ENCODE measurements at places on chromosomes 7 and 10.

DNA sequence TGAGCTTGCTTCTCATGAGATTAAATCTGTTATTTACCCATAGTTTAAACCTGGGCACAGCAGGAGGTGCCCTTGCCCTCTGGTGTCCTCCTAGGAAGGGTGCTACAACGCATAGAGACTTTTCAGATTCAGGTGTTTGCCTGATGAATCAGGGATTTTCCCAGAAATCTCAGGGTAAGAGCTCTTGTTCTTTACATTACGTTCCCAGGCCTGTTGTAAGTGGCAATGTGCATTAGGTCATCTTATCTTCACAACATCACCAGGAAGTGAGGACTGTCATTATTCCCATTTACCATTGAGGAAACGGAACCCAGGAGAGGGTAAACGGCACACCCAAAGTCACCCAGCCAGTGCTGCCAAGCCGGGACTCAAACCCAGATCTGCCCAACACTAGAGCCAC, 73.0 kb downstream of the NHLRC2 start:
- no peak for DNase-seq

DNA sequence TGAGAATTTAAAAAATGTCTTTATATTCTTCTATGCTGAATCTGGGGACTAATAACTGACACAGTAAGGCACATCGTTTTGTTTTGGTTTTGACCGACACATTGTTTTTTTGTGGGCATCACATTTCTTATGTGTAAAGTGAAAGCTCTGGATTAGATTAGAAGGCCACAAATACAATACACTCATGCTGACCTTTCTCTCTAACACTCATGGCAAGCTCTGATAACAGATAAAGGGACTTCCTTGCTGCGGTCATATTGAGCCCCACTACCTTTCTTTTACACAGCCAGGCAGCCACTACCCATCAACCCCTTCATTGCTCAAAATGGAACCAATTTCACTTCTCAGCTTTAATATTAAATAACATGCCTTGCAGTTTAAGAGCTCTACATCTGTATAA, 26.0 kb downstream of the PPP1R3A start:
- DNase-seq, result no peak

GRCh38 chr7:106313456-106313901, 28.7 kb upstream of the NAMPT start:
- DNase-seq, result no peak

- DNase-seq, result no peak
Measured at GRCh38 chr7:123431075-123431614, 103.2 kb downstream of the IQUB start.

- no peak for DNase-seq
Measured at GRCh38 chr7:53151496-53151895, 116.1 kb downstream of the POM121L12 start.

DNA sequence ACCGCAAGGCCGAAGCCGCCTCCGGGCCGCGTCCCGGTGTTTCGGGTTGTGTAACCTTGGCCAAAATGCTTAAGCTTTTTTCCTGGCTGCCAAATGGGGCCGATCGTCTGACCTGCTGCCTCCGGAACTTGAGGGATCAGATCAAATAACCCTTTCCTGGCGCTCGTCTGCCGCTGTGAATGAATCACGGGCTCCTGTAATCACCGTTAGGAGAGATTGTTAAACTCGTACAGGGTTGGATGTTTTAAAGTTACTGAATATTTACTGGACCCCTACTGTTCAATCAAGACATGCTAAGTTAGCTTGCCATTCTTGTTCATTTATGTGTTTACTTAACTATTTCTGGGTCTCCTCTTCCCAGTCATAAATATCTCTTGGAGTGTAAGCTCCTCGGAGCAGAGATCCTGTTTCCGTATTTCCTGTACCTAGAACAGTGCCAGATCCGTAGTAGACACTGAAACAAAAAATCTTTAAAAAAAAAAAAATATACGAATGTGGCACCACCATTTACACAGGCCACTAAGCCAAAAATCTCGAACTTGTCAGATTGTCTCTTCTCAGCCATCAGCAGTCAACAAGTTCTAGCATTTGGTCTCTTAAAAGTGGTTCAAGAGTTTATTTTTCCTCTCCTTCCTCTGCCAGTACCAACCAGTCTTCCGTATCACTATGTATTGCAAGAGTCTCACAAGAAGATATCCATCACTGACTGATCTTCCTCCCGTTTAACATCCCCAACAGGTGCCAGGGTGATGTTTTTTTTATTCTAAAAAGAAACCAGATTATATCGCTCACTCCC, 650 bp upstream of the TM9SF3 start:
- DNase-seq, result no peak

DNA sequence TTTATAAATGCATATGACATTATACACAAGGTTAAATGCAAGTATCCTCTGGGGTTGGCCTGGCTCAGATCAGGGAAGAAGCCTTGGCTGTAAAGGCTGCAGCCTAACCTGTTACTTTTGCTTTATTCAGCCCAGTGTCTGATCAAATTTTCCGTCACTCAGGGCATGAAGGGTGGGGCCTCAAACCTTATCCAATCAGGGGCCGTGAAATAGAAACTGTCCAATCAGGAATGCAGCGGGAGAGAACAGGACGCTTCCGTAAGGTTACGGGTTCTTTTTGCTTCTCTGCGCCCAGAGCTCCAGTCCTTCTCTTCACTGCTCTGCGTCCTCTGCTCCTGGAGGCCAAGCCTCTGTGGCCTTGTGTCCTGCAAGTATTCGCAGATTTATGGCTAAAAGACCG, at the start of gene ZNF716:
Gene ZNF716, plus strand, starts transcription at position 274 of the 400 bp plus-strand sequence. Its CDS starts 112 bp downstream, at position 386.
- DNase-seq, result no peak

DNA sequence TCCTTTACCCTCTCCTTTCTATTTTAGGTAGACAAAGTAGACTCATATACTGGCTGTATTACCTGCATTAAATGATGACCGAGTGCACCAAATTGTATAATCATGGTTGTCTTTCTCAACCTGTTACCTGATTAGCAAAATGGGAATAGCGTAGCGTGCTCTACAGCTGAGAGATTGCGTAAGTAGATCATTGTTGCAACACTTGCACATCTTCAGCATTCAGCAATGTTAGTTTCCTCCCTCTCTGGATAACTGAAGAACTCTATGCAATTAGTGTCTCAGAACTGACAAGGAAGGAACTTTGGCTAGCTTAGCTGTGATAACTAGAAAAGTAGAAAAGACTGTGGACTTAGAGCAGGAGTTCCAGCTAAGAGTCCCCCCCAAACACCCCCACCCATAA, 787.4 kb downstream of the PHTF2 start:
- no peak for DNase-seq

DNA sequence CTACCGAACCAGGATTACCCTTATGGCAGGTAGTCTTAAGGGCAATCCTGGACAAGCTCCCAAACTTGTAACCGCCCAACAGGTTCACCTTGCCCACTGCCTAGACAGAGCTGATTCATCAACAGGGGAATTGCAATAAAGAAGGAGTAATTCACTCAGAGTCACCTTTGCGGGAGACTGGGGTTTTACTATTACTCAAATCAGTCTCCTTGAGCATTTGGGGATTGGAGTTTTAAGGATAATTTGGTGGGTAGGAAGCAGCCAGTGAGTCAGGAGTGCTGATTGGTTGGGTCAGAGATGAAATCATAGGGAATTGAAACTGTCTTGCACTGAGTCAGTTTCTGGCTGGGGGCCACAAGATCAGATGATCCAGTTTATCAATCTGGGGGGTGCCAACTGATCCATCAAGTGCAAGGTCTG, 25.3 kb downstream of the HK1 start:
- no peak for DNase-seq

- DNase-seq, result no peak
Measured at GRCh38 chr10:74194999-74195398, 44.0 kb downstream of the ADK start.

DNA sequence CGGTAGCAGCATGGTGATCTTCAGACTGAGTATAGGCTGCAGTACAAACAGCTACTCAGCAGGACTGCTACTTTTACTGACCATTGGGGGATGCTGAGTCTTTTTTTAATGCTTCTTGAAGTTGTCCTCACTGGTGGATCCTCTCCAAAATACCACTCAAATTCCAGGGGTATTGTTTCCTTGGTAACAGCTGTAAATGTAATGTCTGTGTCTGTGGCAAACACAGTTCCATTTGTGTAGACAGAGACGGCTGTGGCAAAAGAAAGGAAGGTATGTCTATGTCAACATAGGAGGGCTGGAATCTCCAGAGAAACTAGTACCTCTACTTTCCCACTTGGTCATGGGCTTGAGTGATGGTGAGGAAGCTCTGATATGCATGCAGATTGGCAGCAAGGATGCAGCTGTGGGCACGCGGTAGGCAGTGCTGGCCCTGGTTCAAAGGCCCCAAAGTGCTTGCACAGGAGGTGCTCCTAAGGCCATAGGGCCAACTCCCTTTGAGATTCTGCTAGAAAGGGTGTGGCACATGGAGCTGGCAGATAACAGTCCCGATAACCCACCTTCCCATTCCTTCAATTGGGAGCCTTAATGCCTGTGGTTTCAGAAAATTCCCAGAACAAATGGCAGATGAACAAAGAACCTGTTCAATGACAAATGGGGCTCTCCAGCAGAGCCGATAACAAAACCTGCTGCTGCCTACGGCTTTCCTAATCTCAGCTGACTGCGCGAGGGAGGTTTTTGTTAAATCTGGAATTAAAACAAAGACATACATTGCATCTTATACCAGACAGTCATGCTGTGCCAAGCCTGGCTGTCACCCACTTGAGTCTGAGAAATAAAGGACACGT, 43.0 kb downstream of the PKD1L1 start:
- DNase-seq, result no peak

GRCh38 chr7:15998617-15999016, 312.1 kb upstream of the MEOX2 start:
- DNase-seq, result no peak

- no peak for DNase-seq
Measured at GRCh38 chr7:76292213-76292573, 10.3 kb upstream of the HSPB1 start.

DNA sequence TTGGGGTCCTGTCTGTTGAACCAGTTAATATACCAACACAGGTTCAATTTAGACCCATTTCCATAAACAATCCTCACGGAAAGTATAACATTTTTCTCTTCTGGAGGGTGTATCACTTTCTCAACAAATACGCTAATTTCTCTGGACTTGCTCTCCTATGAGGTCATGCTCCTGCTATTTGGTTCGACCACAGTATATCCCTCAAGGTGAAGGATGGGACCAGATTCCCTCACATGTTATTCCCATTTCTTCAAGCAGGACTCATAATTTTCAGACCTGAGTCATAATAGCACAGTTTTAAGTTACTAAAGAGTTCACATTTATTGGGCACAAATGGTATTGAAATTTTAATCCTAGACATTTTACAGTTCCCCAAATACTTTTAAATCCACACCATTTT, 57.2 kb downstream of the ADAM12 start:
- no peak for DNase-seq

DNA sequence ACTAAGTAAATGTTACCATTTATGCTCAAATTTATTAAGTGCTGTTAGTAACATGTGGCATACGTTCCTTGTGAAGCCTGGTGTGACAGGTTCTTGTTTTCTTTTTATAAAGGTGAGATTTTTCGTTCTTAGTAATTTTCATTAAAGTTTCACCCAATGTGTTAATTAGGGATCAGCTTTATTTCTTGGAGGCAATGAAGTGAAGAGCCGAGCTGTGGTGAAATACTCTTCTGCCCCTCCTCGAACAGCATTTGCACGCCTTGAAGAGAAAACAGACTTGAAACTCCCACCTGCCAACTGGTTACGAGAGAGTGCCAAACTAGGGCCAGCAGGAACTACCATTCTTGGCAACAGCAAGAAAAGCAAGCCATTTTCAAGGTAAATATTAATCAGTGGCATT, 1.5 kb downstream of the EDRF1 start:
- no peak for DNase-seq

- no peak for DNase-seq
Measured at GRCh38 chr10:49750546-49750945, 11.6 kb downstream of the OGDHL start.

DNA sequence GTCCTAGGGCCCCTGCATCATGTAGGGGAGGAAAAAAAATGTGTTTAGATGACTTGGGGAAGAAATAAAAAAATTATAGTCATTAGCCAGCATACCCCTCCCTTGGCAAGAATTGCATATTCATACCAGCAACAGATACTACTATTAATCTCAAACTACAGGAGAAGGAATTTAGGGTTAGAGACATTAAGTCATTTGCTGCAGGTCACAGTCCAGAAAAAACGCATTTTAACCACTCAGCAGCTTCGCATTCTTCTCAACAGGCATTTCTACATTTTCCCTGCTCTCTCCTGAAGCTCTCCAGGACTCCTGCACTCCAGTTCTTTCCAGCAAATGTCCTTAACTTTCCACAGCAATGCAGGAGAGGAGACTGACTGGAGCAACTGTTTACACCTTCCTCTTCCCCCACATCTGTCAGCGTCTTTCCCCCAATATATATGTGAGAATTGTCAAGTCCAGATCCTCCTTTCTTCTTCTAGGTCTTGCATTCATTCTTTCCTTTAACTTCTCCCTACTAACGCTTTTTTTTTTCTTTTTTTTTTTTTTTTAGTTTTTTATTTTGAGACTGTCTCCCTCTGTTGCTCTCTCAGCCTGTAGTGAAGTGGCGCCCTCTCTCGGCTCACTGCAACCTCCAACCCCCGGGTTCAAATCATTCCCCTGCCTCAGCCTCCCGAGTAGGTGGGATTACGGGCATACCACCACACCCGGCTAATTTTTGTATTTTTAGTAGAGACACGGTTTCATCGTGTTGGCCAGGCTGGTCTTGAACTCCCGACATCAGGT, 35.6 kb downstream of the PRPS1L1 start:
- DNase-seq, result no peak

GRCh38 chr10:120042705-120043104, 150.2 kb downstream of the SEC23IP start:
- no peak for DNase-seq

GRCh38 chr10:67141300-67141699, 215.5 kb downstream of the LRRTM3 start:
- DNase-seq, result no peak

GRCh38 chr7:50721160-50721559, 61.5 kb downstream of the GRB10 start:
- no peak for DNase-seq

DNA sequence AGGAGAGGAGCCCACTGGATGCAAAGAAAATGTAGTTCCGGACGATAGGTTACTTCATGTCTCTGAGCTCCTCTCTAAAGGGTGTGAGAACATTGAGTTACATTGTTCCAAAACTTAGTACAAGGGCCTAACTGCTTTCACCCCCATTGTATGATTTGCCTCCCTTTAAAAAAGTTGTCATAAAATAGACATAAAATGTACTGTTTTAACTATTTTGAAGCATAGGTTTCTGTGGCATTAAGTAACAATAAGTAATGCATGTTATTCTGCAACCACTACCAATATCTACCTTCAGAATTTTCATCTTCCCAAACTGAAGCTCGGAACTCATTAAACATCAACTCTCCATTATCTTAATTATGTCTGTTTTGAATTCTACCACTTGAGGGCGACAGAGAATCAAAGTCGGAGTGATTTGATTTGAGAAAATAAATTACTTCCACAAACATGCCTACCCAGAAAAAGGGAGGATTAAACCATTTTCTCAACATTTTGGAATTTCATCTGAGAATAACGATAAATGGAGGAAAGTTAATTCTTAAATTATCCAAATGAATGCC, 2.7 kb downstream of the IGFBP1 start:
- no peak for DNase-seq

Measured in T-cell (primary cell).